ENCODE measurements at places on chromosomes 7 and 10.

- DNase-seq = no peak
Observed at GRCh38 chr10:77485847-77486246, 151.8 kb downstream of the KCNMA1 start.

GRCh38 chr10:79328737-79329504 is 18.3 kb upstream of the PPIF start:
- no peak for DNase-seq

- DNase-seq = no peak
Observed at GRCh38 chr10:4018054-4018511, 233.1 kb upstream of the KLF6 start.

DNA sequence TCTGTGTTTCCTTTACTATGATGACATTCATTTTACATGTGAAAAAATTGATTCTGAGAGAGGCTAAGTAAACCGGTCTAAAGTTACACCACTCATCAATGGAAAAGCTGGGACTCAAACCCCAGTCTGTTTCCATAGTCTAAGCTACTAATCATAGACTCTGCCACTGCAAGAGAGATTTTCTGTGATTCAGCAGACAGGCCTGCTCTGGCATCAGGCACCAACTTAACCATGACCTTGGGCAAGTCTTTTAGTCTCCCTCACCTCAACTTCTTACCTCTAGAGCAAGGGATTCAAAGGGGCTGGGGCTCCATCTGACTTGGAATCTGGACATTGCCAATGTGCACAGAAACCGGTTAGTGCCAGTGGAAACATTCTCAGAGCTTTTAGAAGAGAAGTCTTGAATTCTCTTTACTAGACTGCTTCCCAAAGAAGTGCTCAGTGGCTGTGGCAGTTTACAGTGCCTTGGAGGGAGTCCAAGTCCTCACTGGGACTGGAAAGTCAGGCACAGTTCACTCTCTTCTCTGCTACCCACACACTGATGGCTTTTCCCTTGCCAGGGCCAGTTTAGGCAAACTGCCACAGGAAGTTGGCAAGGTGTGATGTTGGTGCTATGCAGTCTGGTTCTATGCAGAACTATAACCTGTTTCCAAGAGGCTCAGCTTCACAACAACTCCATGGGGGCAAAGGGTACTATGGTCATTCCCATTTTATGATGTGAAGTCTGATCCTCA is 4.5 kb upstream of the BLNK start:
- DNase-seq = no peak

- DNase-seq = peak; percentile 64
Observed at GRCh38 chr7:22872096-22872807, 49.6 kb upstream of the TOMM7 start.

DNA sequence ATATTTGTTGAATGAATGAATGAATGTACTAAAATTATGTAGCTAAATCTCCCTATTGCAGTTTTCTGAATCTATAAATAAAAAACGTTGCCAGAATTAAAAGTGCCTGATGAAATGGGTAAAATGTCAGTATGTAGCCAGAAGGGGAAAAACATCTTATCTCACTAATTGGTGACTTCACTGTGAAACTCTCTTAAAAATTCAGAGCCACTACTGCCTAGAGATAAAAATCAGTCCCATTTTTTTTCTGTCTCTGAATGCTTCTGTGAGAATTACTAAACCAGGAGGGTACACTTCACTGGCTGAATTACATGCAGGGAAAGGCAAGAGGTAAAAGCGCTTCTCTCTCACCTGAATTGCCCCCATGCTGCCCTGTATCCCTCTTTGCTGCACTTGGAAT is 69.6 kb upstream of the HPS1 start:
- no peak for DNase-seq

DNA sequence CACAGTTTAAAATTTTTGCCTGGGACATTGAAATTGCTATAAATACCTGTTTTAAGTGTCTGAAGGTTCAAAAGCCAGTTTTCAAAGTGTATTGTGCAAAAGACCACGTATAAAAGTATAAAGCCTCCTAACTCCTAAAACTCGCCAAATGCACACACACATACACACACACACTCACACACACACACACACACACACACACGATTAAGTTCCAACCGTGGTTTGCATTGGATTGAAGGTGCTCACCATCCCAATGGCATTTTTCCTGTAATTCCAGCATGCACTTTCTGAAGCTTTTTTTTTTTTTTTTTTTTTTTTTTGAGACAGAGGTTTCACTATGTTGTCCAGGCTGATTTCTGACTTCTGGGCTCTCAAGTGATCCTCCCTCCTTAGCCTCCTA is 2.8 kb upstream of the RGS10 start:
- DNase-seq = no peak

DNA sequence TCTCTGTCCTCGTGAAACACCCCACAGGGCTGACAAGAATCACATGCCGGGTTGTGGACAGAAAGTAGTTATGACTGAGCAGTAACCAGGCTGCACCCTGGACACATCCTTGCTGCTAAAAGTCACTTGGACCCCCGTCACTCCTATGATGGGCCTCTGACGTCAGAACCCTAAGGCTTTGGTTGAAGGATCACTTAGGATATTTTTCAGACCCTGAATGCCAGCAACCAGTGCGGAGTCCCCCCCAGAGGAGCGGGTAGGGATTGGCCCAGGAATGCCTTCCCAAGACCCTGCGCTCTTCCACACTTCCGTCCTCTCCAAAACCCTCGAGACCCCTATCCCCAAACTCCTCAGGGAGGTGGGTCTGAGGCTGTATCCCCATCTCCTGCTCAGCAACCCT is 52.1 kb downstream of the CFAP46 start:
- DNase-seq = no peak

DNA sequence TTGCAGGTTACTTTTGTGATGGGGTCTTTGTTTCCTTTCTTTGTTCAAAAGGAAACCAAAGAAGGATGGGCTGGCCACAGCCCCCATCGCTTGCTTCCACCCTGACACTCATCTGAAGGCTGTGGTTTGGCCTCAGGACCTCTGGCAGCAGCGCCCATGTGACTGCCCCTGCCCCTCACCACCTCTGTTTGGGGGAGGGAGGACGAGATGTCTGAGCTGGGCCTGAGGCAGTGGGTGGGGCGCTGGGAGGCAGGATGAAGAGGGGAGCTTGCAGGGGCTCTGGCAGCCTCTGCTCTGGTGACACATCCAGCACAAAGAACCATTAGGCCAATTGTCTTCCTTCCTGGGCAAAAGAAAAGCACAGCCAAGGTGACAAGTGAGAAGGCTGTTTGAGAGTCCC is 15.9 kb upstream of the CHST15 start:
- DNase-seq = no peak

DNA sequence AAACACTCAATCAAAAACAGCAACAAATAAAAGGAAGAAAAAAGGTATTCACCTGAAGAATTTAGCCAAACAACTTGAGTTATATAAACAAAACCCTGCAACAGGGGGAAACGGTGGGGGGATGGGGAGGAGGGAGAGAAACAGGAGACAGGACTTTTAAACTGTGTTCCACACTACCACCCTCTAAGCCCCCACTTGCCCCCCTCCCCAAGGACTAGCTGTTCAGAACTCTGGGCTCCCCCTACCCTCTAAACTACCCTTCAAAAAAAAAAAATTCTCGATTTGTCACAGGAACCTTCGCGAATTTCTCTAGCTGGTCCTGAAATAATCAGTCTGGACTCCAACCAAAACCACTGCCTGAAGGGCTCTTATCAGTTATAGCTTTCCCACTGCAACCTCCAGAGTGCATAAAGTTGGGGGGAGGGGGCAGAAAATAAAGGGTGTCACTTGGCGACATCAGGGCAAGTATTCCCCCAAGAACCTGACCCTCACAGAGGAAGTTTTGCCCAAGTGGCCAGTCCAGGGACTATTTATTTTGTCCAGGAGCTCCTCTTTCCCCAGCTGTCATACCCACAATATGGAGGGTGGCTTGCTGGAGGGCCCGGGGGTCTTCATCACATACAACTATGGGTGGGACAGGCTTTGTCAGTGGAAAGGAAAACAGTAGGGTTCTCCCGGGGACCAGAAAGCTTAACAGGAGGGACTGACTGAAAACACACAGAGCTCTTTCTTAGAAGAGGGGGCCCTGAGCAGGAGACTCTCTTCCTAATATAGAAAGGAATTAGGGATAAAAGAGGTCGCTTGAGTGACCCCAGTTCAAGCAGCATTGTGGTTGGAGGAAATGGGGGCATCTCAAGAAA is 1.3 kb downstream of the UBE2H start:
- DNase-seq = peak; percentile 19

GRCh38 chr10:95243318-95243617 is 47.5 kb downstream of the PDLIM1 start:
- no peak for DNase-seq

GRCh38 chr7:156669035-156669828 is 28.7 kb downstream of the RNF32 start:
- no peak for DNase-seq

DNA sequence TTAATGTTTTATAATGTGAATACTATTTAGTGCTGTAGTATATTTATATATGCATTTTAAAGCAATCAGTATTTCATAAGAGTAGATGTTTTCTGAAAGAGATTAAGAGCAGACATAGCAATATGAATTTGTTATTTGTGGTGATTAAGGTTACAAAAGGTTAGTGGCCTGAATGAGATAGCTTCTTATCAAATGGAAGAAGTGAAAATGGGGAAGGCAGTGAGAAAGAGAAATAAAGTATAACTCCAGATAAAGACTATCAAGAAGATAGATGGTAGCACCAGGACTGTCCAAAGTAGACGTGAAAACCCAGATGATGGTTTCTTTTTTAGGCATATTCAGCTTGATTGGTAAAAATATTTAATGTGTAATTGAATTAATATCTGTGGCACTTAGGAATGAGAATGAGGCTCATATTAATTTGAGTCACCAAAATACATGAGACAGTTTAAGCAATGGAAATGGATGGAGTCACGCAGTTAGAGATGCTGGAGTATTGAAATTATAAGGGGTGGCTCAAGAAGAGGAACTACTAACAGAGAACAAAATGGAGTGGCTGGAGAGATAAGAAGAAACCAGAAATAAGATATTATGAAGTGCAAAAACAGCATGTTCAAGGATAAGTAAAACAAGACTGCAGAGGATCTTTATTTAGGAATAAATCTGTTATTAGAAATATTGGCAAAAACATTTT is 288.0 kb upstream of the SEMA3C start:
- DNase-seq = no peak

- no peak for DNase-seq
Observed at GRCh38 chr7:30971840-30972563, 8.2 kb downstream of the GHRHR start.

GRCh38 chr10:36188461-36188860 is 546.4 kb upstream of the FZD8 start:
- no peak for DNase-seq

DNA sequence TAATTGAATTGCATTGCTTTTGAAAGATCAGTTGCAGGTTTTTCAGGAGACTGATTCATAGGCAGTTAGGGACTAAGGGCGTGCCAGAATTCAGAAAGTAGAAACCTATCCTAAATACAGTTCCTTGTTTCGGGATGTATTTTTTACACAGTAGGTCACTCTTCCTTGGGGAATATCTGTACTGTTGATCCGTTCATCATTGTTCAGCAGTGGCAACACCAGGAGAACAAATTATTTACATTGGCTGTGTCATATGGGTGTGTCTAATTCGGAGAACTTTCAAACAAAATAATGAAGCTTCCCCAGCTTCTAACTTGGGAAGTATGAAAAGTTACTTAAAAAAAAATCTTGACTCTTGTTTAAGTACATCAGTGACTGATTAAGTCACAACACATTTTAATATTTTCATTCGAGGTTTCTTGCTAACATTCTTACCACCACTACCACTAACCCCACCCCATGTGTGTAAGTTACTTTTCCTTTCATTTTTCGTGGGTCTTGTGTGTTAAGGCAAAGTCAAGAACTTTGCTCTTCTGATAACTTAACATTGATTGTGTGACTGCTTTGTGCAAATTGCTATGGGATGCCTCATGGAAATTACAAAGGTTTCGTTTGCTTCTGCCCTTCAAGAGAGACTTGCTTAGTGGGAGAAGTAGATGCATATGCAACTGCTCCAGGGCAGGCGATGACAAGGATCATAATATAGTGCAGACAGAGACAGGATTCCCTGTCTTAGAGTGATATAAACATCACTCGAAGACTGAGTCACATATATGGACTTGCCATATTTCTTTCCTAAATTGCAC is 43.8 kb upstream of the RPA3 start:
- peak; percentile 56 for DNase-seq

DNA sequence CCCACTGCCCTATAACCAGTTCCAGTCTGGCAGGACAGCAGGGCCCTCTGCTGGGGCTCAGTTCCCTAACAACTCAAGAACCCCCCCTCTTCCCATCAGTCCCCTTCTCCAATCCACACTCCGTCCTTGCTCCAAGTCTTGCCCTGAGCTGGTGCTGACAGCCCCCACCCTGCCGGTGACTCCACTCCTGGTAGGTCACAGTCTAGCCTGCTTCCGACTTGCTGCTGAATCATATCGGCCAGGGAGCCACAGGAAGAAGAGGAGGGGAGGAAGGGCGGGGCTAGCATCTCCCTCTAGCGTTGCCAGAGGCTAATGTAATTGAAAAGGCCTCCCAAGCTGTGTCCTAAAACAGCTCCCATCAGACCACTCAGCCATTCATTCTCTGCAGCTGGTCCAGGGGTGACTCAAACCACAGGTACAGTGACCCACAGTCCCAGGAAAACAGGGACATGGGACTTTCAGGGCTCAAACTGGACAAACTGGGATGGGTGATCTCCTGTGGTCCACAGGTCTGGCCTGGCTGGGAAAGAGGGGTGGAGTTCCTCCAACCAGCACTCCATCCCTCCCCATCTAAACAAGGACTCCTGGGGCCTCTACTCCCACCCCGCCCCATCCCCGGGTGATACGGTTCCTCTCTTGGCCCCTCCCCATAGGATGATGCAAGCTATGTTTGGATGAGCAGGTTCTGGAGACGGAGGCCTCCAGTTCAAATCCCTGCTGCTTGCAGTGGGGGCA is 158.8 kb downstream of the SH3PXD2A start:
- DNase-seq = peak; percentile 57

DNA sequence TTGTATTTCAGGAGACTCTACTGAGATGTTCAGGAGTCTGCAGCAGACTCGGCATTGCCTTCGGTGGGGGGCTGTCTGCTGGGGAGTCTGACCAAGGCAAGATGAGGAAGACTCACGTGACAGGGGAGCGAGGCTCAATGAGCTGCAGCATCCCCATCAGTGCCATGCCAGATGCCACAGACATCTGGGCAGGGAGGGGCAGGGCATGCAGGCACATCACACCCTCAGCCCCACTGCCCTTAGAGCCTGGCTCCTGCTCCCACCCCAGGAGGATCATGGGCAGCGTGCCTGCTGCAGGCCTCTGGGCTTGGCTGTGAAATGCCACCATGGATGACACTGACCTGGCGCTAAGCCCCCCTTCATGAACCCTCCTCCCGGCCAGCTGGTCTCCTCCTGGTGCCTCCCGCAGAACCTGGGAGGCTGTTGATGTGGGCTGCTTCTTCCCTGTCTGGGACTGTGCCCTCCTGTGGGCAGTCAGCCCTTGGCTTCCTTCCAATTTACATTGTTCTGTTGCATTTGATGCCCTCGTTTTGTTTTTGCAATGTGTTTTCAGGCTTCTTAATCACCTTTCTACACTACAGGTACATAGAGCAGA is 235.0 kb downstream of the PAXIP1 start:
- no peak for DNase-seq

DNA sequence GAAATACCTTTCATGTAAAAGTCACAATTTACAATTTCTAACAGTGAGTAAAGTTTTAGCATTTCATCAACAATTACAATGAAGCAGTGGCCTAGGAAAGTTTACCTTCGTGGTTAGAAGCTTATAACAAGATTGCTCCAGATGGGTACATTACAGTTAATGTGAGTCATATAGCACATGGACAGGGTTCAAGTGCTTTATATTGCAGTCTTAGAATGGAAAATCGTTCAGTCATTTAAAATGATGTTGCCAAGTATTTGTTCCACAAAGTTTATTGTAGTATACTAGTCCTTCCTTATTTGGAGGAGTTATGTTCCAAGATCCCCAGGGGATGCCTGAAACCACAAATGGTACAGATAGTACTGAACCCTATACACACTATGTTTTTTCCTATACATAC is 174.6 kb upstream of the TARP start:
- no peak for DNase-seq

Measured in B cell (primary cell).